Stimulated activated CD8-positive, alpha-beta memory T cell treated with anti-CD3 and anti-CD28 coated beads, Interleukin-4, amount 100 ng/mL, for 1 hour (primary cell): ENCODE measurements at places on chromosomes 6 and 20.

- no peak for DNase-seq
These were observed 6.0 kb upstream of the AGPAT4 start for GRCh38 chr6:161279677-161280415.

GRCh38 chr6:155883334-155883731, 427.7 kb upstream of the NOX3 start:
- DNase-seq = no peak

GRCh38 chr20:41566896-41567527, 51.2 kb downstream of the CHD6 start:
- no peak for DNase-seq

GRCh38 chr6:90819483-90819882, 232.6 kb upstream of the MAP3K7 start:
- DNase-seq = no peak

GRCh38 chr20:6140947-6141346, 18.1 kb upstream of the FERMT1 start:
- DNase-seq = no peak
